ENCODE measurements at places on chromosomes 6 and 20.

DNA sequence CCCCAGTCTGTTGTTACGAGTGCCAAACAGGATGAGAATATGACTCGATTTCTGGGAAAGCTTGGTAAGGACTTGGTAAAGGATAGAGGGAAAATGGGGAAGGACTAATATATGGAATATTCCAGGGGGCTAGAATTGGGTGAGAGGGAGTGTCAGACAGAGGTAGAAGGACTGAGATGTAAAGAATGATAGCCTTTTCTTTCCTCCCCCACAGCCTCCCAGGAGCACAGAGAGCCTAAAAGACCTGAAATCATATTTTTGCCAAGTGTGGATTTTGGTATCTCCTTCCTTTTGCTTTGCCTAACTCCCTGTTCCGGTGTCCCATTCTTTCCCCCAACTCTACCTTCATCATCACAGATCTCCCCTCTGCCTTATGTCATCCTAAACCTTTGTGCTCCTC, 3.1 kb downstream of the MSH5 start:
- DNase-seq = no peak

- no peak for DNase-seq
Measured at GRCh38 chr20:64037498-64038213, 1.7 kb downstream of the C20orf204 start.

DNA sequence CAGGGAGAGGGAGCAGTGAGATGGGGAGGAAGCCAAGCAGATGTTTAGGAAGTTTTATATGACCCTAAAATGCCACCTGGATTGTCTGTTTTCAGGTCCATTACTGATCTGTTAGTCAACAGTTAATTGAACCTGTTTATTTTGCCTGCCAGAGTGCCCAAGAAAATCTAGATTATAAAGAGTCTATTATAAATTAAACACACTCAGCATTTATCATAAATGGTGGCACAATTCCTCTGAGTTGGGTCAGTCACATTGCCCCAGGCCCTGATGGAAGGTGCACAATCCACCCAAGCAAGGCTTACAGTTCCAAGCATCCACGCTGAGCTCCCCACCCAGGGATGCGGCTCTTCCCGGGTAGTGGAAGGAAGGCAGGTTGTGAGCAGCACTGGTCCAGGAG, 21.4 kb upstream of the ULBP3 start:
- no peak for DNase-seq

DNA sequence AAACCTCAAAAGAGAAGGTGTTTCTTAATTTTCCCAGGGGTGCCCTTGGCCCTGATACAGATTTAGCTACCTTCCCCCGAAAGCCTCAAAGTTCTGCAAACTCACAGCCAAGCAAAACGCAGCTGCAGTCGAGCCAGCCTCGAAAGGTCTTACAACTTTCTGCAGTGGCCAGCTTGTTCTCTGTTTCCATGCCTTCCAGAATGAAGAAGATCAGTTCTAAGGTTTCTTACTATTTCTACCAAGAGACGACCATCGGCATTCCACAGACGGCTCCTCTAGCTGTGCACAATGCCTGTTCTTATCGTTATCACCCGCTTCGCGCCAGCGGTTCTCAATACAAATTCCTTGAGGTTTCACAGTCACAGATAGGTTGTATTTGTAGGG, 28.5 kb upstream of the CCR6 start:
- DNase-seq = no peak

DNA sequence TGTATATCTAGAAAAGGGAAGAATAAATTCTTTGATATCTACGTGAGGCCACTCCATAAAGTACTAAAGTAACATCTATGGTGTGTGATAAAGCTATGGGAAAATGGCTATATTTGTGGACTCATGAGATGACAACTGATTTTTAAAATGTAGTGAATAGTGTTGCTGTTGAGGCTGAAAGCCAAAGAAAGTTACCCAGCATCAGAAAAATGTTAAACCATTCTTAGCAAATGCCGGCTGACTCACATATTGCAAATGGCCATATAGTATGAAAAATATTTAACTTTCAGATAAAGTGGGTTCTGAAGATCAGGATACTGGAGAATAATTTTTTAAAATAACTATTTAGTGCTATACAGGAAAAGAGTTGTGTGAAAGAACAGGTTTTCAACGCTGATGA, 129.9 kb upstream of the GRIK2 start:
- DNase-seq = no peak

DNA sequence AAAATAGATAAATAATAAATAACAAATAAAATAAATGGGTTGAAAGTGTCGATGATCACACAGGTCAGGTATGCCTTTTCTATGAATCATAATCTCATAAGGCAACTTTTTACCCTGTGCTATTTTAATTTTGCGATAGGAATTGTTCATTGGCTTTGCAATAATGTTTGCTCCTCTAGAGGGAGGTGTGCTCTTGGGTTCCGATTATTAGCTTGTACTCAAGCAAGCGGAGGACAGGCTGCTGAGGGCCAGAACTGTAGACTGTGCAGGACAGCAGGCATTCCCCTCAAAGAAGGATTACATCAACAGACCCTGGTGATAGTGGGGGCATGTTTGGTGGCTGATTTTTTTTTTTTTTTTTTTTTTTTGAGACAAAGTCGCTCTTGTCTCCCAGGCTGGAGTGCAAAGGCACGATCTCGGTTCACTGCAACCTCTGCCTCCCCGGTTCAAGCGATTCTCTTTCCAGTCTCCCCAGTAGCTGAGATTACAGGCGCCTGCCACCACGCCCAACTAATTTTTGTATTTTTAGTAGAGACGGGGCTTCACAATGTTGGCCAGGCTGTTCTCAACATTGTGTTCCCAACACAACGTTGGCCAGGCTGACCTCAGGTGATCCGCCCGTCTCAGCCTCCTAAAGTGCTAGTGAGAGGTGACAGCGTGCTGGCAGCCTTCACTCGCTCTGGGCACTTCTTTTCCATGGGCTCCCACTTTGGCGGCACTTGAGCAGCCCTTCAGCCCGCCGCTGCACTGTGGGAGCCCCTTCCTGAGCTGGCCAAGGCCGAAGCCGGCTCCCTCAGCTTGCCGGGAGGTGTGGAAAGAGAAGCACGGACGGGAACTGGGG, 35.6 kb downstream of the RIOK1 start:
- no peak for DNase-seq

DNA sequence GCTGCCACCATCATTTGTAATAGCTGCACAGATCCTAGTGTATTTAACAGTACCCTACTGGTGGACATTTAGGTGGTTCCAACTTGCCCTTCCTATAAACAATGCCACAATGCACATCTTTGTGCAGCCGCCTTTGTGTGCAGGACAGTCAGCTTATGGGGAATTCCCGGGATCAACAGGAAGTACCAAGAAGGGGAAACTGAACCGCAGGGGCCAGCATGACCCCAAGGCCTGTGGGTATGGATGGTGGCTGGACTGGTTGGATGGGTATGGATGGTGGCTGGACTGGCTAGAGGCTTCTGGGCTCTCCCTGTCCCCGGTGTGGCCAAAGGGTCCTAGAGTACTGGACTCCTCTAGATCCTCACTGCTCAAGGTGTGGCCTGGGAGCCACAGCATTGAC, 46.7 kb downstream of the CEBPB start:
- no peak for DNase-seq

DNA sequence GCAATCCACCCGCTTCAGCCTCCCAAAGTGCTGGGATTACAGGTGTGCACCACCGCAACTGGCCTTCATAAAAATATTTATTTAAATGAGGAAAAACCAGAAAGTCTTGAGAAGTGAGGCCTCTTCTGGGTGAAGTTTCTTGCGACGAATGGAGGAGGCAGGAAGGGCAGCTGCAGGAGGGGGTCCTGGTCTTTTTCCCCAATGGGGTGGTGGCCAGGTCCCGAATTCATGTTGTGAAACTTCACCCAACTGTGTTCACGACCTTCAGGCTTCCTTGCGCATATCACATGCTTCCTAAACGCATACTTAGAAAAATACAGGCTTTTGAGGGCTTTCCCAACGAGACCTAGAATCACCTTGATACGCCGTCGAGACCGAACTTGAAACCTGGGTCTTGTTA, 145.1 kb downstream of the CDH4 start:
- no peak for DNase-seq

DNA sequence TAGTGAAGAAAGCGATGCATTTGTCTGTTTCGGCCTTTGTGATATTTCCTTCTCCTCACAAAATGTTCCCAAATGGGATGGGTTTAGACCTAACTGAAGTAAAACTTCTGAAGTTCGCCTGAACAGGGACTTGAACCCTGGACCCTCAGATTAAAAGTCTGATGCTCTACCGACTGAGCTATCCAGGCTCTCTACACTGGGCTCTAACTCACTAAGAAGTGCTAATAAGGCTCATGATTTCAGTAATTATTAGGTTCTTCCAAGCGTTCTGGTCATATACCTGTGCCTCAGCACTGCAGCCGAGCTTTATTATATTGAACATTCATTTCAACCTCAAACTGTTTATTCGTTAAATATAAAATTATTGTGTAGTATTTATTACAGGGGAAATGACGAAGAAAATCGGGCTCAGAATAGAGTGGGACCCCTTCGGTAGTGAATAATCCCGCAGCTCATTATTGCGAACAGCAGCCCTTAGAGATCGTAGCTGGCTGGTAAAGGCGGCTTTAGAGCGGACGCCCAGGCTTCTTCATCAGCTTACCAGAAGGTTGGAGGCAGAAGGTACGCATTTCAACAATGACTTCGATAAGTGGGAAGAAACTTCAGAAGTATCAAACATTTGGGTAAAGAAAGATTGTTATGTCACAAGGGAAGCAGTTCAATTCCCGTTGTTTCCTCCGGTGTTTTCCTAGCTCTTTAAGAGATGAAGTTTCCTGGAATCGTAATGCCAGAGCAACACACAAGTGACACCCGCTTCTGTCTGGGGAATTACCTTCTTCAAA, 119.0 kb upstream of the ZNF184 start:
- DNase-seq = no peak

DNA sequence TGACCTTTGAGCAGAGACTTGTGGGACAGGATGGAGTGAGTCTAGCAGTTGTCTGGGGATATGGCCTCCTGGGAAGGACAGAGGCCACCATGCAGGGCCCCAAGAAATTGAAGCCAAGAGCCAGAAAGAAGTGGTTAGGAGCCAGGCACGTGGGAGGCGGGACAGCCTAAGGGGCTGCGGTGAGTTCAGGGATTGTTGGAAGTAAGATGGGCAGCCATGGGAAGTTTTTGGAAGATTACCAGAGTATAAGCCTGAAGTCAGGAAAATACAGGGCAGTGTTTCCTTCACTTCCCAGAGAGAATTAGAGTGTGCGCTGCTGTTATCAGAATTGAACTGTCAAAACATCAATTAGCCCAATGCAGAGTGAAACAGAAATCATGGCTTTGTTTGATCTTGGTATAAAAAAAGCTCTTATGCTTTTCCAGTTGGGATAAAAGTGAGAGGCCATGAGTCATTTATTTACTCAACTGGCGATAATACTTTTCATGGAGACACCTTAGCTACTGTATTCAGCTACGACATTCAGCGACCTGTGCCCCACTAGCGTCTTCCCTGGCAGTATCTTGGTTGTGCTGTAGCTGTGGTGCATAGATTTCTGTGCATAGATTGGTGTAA, 66.9 kb downstream of the PHACTR2 start:
- no peak for DNase-seq

DNA sequence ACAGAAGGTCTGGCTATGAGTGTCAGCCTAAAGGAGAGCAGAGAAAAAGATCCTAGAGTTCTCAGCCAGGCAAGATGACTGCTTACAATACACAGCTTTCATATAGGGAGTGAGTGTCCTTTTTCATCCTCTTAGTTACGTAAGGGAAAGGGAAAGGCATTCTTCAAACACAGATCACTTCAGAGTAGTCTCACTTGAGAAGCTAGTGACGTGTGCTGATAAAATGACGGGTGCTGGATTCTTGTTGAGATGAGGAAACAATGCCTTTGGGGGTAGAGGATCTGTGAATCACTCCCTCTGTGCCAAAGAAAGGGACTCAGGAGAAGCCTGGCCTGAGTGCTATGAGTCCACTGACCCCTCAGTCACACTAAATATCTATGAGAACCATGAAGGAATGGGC, 117.3 kb downstream of the QRSL1 start:
- DNase-seq = no peak

DNA sequence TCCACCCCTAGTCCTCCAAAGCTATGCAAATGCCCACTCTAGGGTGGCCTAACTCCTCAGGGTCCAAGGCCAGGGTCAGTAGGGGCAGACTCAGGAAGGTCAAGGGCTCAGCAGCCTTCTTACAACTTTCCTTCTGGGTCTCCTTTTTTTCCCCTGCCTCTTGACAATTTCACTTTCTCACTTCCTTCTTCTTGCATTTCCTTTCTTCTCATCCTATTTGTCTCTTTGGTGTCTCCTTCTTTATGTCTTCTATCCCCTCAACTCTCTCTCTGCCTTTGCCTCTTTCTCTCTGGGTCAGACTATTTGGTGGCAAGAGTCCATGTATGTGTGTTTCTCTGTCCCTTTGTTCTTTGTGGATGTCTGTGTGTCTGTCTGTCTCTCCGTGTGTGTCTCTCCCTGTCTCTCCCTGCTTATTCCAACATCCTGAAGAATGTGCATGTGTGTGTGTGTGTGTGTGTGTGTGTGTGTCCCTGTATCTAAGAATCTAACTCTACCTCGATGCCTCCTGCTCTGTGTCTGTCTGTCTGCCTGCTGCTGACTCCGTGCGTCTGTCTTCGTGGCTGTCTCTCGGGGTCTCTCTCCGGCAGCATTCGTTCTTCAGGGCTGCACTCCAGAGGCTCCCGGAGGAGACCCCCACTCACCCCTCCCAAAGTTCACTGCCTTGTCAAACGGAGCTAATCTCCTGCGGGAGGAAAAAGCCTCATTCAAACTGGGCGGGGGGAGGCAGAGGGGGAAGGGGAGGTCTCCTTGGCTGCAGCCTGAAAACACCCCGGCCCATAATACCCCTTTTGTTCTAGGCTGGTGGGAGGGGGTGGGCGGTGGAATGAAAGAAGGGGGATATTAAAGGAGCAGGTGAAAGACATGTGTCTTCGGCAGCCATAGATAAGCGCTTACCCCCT, 51.7 kb upstream of the FOXP4 start:
- DNase-seq = no peak

DNA sequence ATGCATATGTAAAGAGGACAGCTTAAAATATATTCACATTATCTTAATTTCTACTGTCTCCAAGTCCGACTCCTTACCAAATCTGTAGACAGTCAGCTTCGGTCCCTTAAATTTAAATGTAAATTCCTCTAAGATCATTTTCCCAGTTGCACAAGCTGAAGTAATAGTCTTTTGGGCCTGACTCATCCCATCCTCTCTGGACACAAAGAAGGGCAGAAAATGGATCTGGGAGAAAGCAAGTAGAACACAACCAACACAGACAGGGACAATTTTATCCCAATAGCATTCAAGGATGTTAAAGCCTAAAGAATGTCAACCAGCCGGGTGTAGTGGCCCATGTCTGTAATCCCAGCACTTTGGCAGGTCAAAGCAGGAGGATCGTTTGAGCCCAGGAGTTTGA, 228.3 kb downstream of the ARHGAP18 start:
- DNase-seq = no peak

DNA sequence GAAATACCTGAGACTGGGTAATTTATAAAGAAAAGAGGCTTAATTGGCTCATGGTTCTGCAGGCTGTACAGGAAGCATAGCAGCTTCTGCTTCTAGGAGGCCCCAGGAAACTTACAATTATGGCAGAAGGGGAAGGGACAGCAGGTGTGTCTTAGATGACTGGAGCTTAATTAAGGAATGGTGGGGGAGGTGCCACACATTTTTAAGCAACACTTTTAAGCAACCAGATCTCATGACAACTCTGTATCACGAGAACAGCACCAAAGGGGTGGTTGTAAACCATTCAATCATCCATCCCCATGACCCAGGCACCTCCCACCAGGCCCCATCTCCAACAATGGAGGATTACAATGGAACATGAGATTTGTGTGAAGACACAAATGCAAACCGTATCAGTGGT, 26.9 kb downstream of the FIG4 start:
- no peak for DNase-seq

Measured in stimulated activated CD4-positive, alpha-beta T cell treated with anti-CD3 and anti-CD28 coated beads, Interleukin-2, amount 100 ng/mL, for 4 hours (primary cell).